Activated gamma-delta T cell treated with Interleukin-2 at 50 U/mL for 16 hours (primary cell): ENCODE measurements at places on chromosomes 7 and 10.

- no peak for DNase-seq
Observed at GRCh38 chr7:7911369-7912123, 57.0 kb upstream of the GLCCI1 start.

DNA sequence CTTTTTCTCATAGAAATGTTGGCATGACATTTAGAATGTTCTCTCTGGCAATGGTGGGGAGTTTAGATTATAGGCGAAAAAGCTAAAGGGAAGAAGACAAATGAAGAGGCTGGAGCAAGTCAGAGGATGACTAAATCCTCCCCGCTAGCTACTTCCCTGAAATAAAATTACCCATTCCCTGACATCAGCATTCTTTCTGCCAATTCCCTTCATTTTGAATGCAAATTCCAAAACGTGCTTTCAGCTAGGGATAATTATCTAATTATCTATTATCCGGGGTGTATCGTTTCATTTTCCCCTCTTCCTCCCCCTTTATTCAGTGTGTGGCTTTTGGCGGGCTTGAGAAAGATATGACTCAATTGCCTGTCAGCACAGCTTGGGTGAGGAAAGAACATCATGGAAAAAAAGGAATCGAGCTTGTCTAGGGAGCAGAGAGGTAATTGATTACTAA lies 672.3 kb downstream of the TNS3 start:
- no peak for DNase-seq

GRCh38 chr7:100122067-100122466 lies 2.6 kb downstream of the CNPY4 start:
- no peak for DNase-seq

DNA sequence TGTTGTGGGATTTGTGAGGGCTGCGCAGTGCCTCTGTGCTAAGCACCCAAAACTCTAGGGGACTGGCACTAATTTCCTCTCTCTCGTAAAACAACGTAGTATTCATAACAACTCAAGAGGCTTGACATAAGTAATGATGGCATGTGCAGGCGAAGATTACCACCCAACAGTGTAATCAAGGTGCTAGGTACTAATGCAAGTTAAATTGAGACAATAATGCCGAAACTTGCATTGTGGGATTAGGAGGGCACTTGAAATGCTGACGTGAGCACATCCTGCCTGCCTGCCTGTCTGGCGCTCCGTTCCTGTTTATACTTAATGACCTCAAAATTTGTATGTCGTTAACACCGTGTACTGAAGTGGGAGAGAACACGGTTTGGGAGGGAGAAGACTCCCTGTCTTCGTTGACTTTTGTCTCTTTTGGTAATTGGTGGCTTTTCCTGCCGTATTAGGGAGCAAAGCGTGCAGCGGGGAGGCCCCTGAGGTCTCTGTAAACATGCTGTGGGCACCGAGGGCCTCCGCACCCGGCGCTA lies 139.0 kb downstream of the MGMT start:
- DNase-seq = no peak

- peak; percentile 17 for DNase-seq
Observed at GRCh38 chr7:30682212-30683083, at the start of gene CRHR2. Gene CRHR2 (minus strand): TSS chr7:30682456. CDS start chr7:30682280, 176 bp downstream.

- no peak for DNase-seq
Observed at GRCh38 chr10:30918651-30919050, 113.0 kb downstream of the ZNF438 start.

DNA sequence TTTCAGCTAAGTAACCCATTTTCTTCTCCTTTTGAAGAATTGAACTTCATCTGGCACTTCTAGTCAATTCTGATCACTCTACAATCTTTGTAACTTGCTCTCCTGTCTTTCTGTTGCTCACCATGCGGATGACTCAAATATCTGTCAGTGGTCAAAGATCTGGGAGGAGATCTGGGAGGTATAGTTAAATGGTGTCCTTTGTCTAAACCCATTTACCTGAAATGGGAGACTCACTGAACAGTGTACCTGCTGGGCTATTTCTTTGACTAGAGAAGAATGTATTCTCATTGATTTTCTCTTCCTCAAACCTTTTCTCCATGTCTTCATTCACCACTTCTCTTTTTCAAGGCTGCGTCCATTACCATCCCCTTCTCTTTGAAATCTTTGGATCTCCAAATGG lies 42.0 kb upstream of the PCLO start:
- DNase-seq = no peak

GRCh38 chr10:29140991-29141390 lies 147.9 kb upstream of the LYZL1 start:
- DNase-seq = no peak

DNA sequence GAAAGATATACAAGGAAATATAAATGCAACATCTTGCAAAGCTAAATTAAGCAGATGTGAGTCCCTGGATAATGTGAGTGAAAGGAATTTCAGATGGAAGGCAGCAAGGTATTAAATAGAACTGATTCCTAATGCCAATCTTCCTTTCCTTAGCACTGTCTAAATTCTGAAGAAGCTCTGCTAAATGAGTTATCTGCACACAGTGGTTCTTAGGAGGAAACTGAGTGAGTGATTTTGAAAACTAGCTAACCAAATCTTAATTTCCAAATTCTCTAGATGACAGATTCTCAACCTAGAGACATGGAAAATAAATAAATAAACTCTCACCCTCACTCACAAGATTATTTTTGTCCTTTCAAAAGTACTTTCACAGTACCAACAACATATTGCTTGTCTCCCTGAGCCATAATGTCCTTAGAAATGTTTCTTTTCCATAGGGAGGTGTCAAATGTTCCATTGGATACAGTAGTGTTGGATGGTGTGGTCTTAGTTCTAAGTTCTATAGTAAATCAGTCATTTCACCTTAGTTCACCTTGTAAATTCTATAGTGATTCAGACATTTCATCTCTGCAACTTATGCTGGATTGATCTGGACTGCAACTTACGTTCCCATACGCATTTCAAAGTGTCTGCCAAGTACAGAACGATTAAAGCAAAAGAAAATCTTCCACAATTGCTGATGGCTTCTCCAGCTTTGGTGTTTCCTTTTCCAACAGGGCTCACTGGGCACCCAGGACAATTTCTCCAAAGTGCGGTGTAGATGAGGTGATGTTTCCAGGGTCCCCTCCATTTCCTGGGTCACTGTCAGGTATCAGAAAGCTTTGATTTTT lies 145.4 kb upstream of the FAM171A1 start:
- no peak for DNase-seq

GRCh38 chr7:34247468-34247867 lies 342.1 kb downstream of the BMPER start:
- no peak for DNase-seq

DNA sequence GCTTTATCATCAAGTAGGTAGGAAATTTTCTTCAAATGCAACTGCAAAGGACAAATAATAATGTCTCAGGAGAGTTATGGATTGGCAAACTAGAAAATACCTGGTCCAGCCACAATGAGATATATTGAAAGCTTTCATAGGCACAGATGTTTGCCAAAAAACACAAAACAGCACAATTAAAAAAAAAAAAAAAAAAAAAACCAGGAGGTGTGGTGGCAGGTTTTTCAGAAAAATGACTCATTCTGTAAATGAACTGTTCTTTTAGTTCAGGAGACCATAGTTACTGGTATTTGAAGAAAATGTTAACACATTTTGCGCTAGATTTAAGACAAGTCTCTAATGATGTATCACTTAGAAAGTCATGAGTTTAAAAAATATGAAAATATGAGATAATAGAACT lies 55.0 kb upstream of the JCAD start:
- no peak for DNase-seq

DNA sequence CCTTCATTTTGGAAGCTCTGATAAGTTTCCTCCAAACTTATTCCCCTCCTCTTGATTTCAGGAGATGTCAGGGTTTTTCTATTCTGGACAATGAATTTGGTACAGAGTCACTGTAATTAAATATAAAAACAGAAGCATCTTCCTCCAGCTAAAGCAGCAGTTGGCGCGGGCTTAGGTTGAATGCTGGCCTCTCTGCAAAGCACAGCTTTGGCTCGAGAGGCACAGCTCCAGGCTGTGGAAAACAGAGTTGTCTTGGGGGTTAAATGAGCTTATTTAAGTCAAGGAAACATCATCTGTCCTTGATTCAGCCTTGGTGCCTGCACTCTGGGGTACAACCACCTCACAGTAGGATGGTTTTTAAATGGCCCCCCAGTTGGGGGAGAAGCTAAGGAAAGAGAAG lies 35.0 kb upstream of the PDCD4 start:
- DNase-seq = no peak

DNA sequence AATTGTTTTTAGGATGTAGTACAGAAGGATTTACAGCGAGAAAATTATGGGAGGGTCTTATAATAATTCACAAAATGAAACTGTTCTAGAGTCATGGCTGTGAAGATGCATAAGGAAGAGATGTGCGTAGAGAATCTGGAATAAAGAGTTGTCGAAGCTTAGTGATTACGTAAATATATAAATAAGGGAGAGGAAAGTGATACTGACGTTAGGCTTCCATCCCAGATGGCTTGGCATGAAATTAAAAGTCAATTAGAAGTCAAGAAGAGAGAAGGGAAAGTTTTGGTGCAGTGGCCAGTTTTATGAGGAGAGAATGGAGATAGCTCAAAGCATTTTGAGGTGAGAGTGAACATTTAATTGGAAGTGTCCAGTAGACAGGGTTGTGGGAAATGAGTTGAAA lies 85.5 kb downstream of the LCOR start:
- DNase-seq = no peak

GRCh38 chr10:3412646-3413045 lies 240.1 kb upstream of the PITRM1 start:
- no peak for DNase-seq

- DNase-seq = no peak
Observed at GRCh38 chr10:69279110-69279509, 814 bp downstream of the HK1 start.

- DNase-seq = no peak
Observed at GRCh38 chr10:119522747-119523426, 19.6 kb downstream of the RGS10 start.

GRCh38 chr7:104535841-104536240 lies 207.4 kb downstream of the LHFPL3 start:
- DNase-seq = no peak

DNA sequence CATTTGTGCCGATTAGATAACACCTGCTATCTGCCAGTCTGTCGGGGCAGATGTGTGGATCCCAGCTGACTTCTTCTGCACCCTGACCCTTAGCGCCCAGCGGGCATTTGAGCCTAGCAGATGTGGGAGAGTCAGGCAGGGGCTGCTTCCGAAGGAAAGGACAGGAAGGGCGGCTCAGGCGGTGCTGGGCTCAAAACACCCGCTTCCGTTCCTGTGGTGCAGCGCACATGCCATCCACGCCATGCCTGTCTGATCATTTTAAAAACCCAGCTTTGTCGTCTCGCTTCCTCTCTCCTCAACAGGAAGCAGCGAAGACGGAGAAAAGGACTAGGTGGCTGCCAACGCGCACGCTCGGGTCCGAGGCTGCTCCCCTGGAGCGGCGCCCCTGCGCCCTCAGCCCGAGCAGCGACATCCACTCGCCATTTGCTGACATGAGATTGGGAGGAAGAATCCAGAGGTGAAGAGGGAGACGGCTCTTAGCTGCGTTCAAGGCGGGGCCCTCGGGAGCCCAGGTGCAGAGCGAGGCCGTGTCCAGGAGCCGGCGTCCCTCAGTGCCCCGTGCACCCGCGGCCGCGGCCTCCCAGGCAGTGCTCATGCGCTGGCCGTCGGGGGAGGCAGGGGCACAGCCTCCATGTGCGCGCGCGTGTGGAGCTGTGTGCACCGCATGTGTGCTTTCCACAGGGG lies 5.9 kb upstream of the BHLHA15 start:
- DNase-seq = no peak

- DNase-seq = no peak
Observed at GRCh38 chr7:106775552-106775936, 89.5 kb upstream of the PIK3CG start.

GRCh38 chr10:22317076-22317370 lies 835 bp downstream of the COMMD3 start:
- DNase-seq = no peak

- DNase-seq = peak; percentile 35
Observed at GRCh38 chr7:36781011-36781738, 56.9 kb upstream of the AOAH start.

GRCh38 chr7:7829667-7830066 lies 111.3 kb upstream of the RPA3 start:
- no peak for DNase-seq
